Dermis microvascular lymphatic vessel endothelial cell (primary cell): ENCODE measurements at places on chromosomes 12 and 14.

GRCh38 chr12:108860443-108860842 lies 3.1 kb upstream of the SSH1 start:
- no peak for DNase-seq

DNA sequence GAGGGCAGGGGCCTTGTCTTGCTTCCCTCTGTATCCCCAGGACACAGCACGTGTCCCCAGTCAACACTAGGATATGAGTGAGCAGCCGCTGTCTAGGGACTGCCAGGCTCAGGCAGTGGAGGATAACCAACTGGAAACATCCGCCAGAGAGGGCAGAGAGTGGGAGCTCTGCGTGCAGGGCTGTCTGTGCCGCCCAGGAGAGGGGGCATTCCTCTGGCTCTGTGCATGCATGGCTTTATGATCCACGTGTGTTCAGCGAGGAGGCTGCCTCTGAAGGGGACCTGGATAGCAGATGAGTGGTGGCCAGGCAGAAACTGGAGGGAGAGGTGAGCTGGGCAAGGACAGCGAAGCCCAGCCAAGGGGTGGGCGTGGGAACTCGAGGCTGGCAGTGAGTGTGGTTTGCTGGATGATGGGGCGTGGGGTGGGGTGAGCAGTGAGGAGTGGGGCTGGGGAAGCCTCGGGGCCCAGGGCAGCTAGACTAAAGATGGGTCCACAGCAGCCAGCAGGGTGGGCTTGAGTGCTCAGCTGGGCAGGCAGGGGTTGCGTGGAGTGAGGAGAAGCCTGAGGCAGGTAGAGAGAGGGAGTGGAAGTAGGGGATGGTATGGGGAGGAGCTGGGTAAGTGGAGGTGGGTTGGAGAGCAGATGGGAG lies 72.9 kb downstream of the PRIMA1 start:
- no peak for DNase-seq

GRCh38 chr14:89212386-89213235 lies 204.4 kb downstream of the FOXN3 start:
- DNase-seq = no peak

DNA sequence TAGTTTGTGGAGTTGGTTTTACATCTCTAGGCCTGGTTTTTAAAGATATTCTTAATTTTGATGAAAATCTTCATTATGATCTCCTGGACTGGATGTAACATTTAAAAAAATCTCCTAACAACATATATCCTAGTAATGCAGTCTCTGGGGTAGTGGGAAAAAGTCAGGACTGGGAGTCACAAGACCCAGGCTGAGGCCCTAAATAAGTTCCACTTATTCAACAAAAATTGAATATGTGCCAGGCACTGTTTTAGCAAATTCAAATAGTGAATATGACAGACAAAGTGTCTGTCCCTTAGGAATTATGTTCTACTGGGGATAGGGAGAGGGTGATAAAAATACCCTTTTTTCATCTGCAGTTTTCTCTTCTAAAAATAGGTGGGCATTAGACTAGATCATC lies 248.4 kb downstream of the PAWR start:
- DNase-seq = peak; percentile 24

DNA sequence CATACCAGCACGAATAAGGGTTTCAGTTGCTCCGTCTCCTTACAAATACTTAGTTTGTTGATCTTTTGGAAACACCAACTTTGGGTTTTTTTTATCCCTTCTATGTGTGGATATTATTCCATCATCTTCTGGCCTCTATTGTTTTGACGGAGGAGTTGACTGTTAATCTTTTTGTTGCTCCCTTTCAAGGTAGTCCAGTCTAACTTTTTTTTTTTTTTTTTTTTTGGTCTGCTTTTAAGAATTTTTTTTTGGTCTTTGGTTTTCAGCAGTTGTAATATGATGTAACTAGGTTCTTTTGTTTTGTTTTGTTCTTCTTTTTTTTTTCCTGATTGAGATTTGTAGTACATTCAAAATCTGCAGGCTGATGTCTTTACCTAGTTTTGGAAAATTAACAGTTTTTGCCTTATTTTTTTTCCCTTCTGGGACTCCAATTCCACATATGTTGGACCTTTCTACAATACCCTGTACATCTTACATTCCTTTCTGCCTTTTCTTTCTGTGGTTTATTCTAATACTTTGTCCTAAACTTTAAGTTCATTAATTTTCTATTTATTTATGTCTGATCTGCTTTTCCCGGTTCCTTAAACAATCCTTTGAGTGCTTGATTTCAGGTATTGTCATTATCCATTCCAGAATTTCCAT lies 54.9 kb downstream of the DNAH10 start:
- DNase-seq = no peak

DNA sequence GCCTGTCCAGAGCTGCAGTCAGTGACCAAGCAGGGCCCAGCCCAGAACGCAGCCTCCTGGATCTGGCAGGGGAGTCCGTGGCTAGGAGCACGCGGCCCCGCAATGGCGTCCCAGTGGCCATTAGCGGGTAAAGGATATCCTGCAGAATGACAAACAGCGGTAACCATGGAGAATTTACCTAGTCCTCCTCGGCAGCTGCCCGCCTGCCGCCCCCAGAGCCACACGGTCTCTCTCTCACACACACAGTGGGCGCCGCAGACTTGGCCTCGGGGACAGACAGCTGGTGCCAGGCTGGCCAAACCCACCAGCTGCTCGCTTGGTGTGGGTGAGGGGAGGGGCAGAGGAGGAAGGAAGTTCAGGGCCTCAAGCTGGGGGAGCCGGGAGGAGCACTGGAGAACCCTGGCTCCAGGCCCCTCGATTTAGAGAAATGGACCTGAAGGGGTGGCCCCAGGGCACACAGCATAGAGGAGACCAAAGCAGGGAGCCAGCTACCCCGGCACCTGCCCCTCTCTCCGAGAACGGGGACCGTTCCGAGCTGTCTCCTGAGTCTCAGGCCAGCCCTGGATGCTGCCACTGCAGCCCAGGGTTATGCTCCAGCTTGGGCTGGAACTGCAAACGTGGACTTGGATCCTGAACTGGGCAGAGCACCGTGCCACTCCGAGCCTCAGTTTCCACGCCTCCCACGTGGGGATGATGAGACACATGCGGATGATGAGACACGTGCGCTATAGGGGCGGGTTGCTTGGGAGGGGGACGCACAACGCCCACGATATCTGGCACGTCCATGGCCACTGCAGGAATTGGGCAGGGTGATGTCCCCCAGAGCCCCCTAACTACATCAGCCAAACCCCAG lies 3.4 kb downstream of the CDK2AP1 start:
- DNase-seq = peak; percentile 56

- DNase-seq = no peak
Observed at GRCh38 chr12:56454557-56454956, at the start of gene MIP. Gene MIP, minus strand, starts transcription at chr12:56454657. Its CDS starts 44 bp downstream, at chr12:56454613.

DNA sequence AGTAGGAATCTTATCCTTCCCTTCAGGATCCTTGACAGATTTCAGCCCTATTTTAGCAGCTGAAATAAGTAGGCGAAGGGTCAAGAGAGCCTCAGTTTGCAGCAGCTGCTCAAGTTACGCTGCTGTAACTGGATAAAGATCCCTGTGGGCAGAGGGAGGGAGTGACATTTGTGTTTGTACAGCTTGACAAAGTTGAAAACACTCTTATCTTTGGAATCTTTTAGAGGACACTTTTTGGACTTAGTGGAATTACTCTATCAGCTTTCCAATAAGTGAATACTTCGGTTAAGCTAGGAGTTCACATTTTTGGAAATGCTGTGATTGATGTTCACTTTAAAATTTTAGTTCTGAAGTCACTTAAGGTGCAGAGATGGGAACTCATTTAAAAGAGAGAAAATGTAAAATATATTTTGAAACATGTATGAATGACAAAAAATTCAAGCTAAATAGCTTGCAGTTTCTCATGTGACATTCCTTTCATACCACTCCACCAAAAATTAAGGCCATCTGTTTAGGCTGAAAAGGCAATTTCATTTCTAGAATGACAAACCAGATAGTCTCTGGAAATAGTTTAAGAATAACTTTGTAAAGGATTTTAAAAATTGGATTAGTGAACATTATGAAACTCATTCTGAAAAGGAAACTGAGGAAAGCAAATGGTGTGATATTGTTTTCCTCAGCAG lies 55.2 kb downstream of the SLC38A4 start:
- DNase-seq = no peak
